NAMALWA (cell line): ENCODE measurements at places on chromosomes 3 and 15.

GRCh38 chr15:29570948-29571791, 251.1 kb downstream of the TJP1 start:
- no peak for DNase-seq

DNA sequence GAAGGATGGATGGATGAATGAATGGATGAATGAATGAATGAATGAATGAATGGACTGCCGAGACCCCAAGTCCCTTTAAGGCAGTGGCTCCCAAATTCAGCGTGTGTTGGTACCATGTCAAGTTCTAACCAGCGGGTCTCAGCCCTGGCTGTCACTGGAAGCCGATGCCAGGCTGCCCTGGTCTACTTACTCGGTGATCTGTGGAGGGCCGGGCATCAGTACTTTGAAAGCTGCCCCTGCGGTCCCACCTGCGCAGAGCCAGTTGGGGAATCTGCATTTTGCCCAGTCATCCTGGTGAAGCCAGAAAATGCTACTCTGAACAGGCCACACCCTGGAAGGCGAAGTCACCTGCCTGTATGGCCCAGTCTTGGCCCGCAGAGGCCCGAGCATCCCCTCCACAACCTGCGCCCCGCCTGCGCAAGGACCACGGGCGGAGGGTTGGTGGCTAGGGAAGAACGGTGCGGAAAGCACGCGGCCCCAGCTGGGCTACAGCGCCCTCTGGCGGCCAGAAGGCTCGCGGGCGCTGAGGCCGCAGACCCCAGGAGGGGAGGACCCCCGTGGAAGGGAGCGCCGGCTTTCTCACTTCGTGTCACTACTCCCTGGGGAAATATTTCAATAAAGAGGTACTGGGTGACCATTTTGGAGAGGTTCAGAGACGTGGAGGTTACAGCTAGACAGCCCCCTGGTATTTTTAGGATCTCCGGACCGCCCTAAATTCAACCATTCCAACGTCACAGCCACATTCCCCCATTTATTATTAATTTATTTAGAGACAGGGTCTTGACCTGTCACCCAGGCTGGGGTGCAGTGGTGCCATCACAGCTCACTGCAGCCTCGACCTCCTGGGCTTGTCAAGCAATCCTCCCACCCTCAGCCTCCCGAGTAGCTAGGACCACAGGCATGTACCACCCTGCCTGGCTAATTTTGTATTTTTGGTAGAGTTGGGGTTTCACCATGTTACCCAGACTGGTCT, 34.9 kb downstream of the PRKCD start:
- DNase-seq: peak; percentile 62

DNA sequence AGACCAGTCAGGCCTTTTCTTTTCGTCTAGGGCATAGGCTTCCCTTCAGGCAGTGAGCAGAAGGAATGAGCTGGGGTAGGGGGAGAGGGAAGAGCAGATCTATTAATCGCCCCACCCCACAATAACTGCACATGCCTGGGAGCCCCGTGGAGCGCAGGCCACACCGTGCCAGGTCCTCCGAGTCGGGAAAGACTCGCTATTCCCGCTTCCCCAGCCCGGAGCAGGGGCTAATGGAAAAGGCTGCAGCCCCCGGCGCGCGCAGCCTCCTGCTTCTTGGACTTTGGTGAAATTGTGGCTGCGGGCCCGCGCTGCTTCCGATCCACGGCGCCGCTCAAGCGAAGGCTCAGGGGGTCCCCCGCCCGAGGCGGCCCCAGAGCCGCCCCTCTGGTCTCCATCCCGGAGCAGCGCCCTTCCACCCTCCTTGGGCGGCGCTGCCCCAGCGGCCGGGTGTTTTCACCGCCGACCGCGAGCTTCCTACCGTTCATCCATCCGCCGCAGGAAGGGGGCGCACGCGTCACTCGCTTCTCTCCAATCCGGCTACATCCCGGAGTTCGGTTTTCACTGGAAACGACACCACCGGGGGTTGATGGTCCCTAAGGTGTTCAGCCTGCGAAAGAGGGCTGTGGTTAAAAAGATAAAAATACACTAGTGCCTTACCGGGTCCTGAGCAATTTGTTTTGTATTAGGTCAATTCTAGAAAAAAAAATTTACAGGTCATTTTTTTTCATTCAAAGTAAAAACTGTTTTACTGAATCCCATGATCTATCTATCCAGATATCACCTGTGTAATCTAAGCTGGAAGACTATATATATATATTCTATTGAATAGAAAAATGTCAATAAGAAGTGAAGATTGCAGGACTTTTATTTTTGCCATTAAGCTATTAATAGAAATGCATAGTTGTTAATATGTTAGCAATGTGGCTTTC, 4.4 kb upstream of the SYNM start:
- DNase-seq: peak; percentile 54

DNA sequence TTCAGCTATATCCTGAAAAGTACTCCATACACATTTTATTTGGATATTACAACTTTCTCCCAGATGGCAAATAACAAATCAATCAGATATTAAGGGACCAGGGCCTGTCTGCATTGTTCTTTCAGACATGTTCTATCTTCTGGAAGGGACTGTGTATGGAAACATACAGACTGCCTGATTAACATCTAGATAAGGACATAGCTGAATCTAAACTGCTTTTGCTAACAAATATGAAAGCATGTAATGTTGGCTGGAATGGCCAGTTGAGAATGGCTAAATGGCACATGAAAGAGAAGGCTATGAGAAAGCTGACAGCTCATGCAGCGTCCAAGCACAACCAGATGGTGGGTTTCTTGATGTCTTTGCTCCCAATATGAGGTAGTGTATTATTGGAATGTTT, 149.4 kb downstream of the CFAP20DC start:
- no peak for DNase-seq

DNA sequence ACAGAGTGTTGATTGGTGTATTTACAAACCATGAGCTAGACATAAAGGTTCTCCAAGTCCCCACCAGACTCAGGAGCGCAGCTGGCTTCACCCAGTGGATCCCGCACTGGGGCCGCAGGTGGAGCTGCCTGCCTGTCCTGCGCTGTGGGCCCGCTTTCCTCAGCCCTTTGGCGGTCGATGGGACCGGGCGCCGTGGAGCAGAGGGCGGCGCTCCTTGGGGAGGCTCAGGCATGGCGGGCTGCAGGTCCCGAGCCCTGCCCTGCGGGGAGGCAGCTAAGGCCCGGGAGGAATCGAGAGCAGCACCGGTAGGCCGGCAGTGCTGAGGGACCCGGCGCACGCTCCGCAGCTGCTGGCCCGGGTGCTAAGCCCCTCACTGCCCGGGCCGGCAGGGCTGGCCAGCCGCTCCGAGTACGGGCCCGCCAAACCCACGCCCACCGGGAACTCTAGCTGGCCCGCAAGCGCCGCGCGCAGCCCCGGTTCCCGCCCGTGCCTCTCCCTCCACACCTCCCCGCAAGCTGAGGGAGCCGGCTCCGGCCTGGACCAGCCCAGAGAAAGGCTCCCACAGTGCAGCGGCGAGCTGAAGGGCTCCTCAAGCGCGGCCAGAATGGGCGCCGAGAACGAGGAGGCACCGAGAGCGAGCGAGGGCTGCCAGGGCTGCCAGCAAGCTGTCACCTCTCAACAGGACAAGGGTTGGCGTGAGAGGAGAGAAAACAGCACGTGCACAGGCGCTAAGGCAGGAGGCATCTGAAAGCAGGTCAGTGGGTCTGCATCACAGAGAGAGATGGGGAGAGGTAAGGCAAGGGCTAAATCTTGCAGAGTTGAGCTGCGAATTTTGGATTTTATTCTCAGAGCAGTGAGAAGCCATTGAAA, 5.9 kb upstream of the EPB42 start:
- no peak for DNase-seq

DNA sequence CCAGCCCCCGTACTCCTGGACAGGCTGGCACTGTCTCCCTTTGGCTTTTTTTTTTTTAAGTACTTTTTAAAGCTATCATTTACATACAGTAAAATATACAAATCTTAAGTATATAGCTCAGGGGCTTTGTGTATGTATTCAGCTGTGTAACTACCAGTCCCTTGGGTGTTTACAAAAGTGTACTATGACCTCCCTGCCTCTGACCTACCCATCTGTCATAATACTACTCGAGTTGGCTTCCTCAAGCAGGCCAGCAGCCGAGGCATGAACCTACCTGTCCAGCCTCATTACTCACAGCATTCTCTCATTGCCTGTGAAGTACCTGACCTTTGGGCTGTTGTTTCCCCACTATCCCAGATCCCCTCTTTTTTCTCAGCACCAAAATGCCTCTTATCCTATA, 33.2 kb downstream of the ABHD2 start:
- no peak for DNase-seq

DNA sequence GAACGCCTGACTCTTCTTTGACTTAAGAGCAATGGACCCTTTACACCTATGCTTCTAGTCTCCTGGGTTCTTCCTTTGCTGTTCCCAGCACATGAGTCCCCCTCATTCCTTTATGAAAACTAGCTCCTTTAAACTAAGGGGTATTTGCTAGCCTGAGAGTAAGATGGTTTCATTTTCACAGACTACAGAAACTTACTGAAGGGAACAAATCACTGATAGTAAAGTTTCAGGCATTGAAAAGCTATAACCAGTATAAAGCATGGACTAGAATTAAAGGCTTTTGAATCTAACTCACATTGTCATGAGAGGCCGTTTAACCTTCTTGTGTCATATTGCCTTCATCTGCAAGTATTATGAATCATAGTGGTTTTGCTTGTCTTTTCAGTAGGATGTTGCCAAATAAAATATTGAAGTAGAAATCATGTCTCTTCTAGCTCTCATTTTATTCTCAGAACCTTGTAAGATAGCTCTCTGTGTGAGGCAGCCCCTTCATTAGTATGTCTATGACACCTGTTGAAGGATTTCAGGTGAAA, 765.9 kb downstream of the NR2F2 start:
- DNase-seq: no peak
